Breast epithelium (tissue), 4 donors: ENCODE measurements at places on chromosomes 2 and 18.

DNA sequence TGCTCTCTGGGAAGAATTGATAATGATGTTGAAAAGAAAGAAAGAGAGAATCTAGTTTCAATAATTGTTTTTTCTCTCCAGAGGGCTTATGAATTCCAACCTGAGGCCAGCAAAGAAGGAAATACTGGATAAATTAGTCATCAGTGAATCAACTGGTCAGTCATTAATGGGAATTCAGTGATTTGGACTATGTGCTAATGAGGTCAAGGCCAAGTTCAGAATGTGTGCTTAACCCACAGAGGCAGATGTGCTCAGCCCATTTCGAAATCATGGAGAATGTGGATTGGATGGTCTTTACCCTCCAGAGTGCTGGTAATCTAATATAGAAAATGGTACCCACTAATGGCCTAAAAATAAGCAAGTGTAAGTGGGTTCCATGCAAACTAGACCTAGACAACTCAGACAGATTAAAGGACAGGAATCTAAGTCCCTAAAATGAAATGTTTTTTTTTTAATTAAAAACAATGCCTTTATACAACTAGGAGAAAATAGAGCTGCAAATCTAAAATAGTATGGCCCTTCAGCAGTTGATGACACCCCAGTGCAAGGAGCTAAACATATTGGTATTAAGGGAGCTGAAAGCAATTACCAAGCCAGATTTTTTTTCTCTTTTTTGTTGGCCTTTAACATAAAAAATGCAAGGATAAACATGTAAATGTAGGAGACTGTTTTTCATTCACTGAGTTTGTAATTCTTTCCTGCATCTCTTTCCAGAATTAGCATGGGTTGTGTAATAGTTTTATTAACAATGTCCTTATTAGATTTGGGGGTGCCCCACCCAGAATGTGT is 296.9 kb downstream of the SATB2 start:
- H3K4me1 ChIP-seq = no peaks in the 10 kb centered on the region
- H3K27me3 ChIP-seq = no peaks in the 10 kb centered on the region
- DNase-seq = no peak
- H3K27ac ChIP-seq = no peak overlapping the region
- H3K4me3 ChIP-seq = no peak overlapping the region
- no peaks in the 10 kb centered on the region for H3K36me3 ChIP-seq

DNA sequence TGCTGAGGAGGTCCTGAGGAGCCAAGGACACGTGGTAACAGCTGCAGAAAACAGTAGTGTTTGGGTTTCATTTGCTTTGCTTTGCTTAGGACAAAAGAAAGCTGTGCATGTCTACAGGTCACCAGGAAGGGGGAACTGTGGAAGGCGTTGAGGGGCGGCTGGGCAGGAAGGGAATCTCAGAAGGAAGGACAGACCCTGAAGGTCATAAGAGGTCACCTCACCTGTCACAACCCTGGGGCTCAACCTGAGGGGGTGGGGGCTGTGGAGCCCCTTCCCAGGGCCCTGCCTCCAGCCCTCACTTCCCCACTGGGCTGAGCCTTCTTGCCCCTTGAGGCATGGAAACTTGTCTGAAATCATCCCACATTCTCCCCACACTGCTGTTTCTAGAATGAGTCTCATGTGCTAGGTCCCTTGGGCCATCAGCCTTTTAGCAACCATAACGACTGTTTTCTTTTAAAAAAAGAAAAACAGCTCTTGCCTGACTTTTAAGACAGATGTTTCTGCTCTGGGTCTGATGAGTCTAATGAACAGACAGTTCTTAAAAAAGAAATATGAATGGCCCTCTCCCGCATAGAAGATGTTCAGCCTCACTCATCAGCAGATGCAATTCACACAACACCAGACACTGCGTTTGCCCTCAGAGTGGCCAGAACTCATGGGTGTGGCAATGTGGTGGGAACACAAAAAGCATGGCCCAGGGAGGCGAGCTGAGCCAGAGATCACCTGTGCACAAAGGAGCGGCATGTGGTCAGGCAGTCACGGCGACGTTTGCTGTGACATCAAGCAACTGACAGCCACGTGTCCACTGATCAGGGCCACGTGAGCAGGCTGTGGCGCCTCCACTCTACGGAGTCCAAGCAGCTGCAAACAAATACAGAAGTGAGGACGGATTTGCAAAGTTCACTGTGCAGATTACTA is 84.0 kb downstream of the SEPTIN10 start:
- no peaks in the 10 kb centered on the region for H3K4me1 ChIP-seq
- DNase-seq = no peak
- peak overlapping the region; percentile 53 for H3K27ac ChIP-seq
- no peaks in the 10 kb centered on the region for H3K27me3 ChIP-seq

DNA sequence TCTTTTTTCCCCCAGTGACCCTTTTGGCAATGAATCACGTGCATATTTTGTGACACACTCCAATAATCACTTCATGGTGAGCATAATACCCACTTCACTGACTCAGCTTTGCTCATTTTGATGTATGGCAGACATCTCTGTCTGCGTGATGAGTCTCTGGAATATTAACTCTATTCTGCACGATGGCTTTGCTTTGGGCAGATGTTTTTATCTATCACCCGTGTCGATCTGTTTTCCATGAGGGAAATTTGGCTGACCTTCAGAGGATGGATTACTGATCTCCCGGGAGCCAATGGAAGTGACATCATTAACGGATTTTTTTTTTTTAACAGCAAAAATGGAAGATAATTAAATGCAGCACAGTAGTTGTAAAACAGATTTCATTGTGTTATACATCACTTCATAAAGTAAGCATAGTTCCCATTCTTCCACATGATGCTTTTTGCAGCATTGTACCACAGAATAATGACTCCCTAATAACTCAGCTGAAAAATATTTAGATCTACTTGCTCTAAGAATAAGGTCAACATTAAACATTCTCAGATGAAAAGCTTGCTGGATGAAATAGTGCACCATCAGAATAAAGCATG is 29.8 kb downstream of the CDC42EP3 start:
- H3K36me3 ChIP-seq = no peaks in the 10 kb centered on the region
- no peak overlapping the region for H3K27ac ChIP-seq
- H3K4me1 ChIP-seq = no peaks in the 10 kb centered on the region
- H3K27me3 ChIP-seq = no peaks in the 10 kb centered on the region
- no peak for DNase-seq

- no peak overlapping the region for H3K27ac ChIP-seq
- no peaks in the 10 kb centered on the region for H3K4me1 ChIP-seq
- no peaks in the 10 kb centered on the region for H3K27me3 ChIP-seq
- no peak overlapping the region for H3K4me3 ChIP-seq
- no peaks in the 10 kb centered on the region for H3K36me3 ChIP-seq
Observed at GRCh38 chr2:158131919-158132566, 30.4 kb downstream of the UPP2 start.

GRCh38 chr2:151619337-151619989 is 114.8 kb downstream of the NEB start:
- no peaks in the 10 kb centered on the region for H3K27me3 ChIP-seq
- no peak for DNase-seq
- H3K4me1 ChIP-seq = no peaks in the 10 kb centered on the region
- no peaks in the 10 kb centered on the region for H3K36me3 ChIP-seq
- H3K27ac ChIP-seq = no peak overlapping the region
- H3K4me3 ChIP-seq = no peak overlapping the region

- no peak overlapping the region for H3K4me3 ChIP-seq
- DNase-seq = no peak
- no peaks in the 10 kb centered on the region for H3K4me1 ChIP-seq
- no peaks in the 10 kb centered on the region for H3K36me3 ChIP-seq
Observed at GRCh38 chr2:7900593-7900992, 781.3 kb upstream of the ID2 start.

DNA sequence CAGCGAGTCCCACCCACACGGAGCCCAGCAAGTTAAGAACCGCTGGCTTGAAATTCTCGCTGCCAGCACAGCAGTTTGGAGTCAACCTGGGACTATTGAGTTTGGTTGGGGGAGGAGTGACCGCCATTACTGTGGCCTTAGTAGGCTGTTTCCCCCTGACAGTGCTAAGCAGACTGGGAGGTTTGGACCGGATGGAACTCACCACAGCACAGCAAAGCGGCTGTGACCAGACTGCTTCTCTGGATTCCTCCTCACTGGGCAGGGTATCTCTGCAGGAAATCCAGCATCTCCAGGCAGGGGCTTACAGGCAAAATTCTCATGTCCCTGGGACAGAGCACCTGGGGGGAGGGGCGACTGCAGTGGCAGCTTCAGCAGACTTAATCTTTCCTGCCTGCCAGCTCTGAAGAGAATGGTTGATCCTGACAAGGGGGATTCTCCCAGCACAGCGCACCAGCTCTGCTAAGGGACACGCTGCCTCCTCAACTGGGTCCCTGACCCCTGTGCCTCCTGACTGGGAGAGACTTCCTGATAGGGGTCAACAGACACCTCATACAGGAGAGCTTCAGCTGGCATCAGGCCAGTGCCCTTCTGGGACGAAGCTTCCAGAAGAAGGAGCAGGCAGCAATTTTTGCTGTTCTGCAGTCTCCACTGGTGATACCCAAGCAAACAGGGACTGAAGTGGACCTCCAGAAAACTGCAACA is 425.4 kb downstream of the NYAP2 start:
- H3K4me1 ChIP-seq = no peaks in the 10 kb centered on the region
- no peaks in the 10 kb centered on the region for H3K27me3 ChIP-seq
- no peak for DNase-seq
- H3K27ac ChIP-seq = no peak overlapping the region
- no peaks in the 10 kb centered on the region for H3K36me3 ChIP-seq

GRCh38 chr2:46298522-46299353 is 1.5 kb downstream of the EPAS1 start:
- H3K27me3 ChIP-seq = no peaks in the 10 kb centered on the region
- H3K27ac ChIP-seq = peak overlapping the region; percentile 92
- H3K4me1 ChIP-seq = no peaks in the 10 kb centered on the region

GRCh38 chr2:225032246-225032645 is 10.0 kb downstream of the DOCK10 start:
- H3K36me3 ChIP-seq = no peaks in the 10 kb centered on the region
- no peaks in the 10 kb centered on the region for H3K27me3 ChIP-seq
- no peak for DNase-seq
- no peak overlapping the region for H3K4me3 ChIP-seq

DNA sequence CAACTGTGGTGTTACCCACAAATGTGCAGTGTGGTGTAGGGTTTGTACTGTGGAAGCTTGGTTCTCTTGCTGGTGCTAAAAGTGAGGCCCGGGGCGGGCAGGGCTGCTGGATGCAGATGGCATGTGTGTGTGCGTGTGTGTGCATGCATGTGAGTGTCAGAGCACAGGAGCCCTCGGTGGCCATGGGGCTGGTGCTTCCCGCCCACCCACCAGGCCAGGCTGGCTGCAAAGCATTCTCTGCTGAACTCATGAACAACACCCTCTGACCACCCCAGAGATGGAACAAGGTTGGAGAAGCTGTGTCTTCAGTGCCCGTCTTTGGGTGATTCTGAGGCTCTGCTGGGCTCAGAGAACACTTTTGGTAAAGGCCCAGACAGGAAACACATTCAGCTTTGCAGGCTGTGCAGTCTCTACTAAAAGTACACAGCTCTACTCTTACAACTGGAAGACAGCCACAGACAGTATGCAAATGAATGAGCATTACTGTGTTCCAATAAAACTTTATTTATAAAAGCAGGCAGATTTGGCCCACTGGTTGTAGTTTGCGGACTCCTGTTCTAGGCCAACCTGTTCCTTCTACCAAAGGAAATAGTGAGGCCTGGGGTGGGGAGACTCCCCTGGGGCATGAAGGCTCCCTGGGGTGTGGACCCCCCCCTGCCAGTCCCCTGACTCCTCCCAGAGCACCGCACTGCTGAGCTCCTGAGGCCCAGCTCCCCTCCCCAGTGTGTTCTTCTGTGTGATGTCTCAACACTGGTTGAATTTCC is 225.3 kb upstream of the HDAC4 start:
- no peak overlapping the region for H3K27ac ChIP-seq
- no peaks in the 10 kb centered on the region for H3K27me3 ChIP-seq
- no peaks in the 10 kb centered on the region for H3K36me3 ChIP-seq
- no peaks in the 10 kb centered on the region for H3K4me1 ChIP-seq
- H3K4me3 ChIP-seq = no peak overlapping the region
- no peak for DNase-seq
